ENCODE measurements at places on chromosomes 11 and 22.

DNA sequence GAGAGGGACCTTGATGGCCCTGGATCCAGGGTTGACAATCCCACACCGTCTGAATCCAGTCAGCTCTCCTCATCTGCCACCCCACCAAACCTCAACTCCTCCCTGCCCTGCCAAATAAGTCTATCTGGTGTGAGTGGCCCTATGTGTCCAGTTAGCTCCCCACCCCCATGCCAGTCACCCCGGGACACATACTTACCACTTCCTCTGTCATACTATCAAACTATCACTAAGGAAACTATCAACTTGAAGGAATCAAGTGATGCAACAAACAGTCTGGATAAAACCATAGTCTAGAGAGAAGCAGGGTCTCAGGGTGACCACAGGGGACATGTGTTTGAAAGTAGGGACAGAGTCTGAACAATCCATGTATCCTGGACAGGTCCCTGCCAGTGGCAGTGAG, 13.2 kb upstream of the CSF2RB start:
- no peak for DNase-seq

DNA sequence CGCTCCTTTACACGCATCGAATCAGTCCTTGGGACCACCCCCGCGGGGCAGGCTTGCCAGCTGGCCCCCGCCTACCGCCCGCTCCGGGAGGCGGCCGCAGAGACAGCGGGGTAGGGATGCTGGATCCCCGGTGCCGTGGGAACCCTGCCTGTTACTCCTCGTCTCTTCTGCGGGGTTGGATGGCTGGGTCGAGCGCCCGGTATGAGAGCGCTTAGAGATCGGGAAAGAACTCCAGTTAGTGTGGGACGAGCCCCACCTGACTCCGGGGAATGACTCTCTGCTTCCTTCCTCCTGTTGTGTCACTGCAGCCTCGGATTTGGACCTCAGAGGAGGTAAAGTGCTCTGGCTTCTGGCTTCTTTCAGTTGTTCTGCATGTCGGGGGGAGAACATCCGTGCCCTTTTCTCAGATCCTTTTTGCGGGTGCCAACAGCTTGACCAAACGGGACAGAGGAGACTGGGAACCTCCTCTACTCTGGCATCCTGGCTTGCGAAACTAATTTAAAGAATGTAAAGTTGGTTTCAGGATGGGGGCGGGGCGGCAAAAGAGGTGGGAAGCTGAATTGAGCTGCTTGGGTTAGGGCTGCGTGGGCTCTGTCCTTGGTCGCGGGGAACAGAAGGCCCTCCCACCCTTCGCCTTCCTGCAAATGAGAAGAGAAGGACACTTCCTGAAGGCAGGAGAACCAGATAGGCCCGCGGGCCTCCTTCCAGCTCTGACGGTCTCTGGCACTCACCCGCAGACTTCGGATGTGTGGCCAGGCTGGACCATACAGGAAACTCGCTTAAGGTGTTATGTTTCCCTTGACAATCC, 938 bp downstream of the LAYN start:
- DNase-seq, result no peak

DNA sequence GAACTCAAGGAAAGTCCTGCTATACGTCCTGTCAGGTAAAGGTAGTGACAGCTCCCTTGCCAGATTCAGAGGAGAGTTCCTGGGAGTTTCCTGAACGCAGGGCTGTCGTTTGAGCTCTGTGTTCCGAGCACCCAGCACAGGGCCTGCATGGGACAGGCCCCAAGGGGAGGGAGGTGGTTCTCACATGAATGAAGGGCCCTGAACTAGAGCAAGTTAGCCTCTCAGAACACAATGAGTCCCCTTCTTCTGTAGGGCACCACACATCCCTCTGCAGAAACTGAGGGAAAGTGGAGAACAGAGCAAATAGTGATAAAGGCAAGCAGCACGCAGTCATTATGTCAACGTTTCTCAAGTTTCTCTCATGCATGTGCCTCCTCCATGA, 35.3 kb downstream of the NEU3 start:
- DNase-seq, result no peak

- DNase-seq, result no peak
Observed at GRCh38 chr11:65834202-65834601, 439 bp downstream of the SNX32 start.
